SK-N-DZ (cell line): ENCODE measurements at places on chromosomes 1 and 21.

- DNase-seq = no peak
These were observed 1.8 kb downstream of the TMED5 start for GRCh38 chr1:93178418-93178817.

GRCh38 chr1:41764656-41765055 is 154.1 kb downstream of the HIVEP3 start:
- no peak for DNase-seq

- DNase-seq = no peak
These were observed 19.9 kb upstream of the EDN2 start for GRCh38 chr1:41504114-41505035.

DNA sequence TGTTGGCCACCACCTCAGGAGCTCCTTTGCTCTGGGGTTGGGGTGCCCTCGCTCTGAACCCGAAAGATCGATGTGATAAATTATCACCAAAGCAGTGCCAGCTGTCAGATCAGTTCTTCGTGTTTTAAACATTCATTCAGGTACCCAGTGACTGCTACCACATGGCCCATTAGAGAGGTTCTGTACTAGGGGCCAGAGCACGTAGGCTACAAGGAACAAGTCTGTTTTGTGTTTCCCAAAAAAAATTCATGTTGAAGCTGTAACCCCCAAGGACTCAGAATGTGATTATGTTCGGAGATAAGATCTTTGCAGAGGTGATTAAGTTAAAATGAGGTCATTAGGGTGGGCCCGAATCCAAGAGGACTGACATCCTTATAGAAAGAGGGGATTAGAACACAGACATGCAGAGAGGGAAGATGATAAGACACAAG is 526.9 kb downstream of the NPHP4 start:
- DNase-seq = peak; percentile 96

DNA sequence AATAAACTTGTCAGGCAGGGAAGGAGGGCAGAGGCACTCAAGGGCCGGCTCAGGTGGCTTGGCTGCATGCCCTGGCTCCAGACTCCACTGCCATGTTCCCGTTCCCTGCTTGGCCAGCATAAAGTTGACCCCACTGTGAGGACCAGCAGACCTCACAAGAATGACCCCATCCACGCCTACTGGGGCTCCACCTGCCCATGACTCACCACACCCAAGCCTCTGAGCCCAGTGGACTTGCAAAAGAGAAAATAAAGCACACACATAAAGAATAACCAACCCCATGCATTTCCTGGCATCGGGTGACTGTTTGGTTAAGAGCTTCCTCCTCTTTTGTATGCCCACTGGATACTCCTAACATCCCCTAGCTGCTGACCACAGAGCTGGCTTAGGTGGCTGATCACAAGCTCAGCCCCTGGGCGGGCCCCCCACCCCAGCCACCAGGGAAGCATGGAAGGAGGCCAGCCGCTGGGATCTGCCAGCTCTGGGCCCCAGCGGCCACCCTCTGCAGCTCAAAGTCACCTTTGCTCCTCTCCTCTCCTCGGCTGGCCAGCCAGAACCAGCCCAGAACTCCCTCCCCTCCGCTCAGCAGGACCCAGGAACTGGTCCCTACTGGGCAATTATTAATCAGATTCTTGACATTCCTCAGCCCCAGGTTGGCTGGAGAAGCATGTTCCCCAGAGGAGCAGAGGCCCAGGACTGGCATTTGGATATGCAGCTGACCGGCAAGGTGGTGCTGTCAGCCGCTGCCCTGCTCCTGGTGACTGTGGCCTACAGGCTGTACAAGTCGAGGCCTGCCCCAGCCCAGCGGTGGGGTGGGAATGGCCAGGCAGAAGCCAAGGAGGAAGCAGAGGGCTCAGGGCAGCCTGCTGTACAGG is at the start of gene KLHDC7A:
KLHDC7A (plus strand) TSS at position 616 of the 875 bp plus-strand sequence; CDS start at position 668, 52 bp downstream.
- DNase-seq = no peak
